ENCODE measurements at places on chromosomes 4 and X.
A peak's percentile ranks its signal among the peaks of the same experiment; 100 is the strongest.

DNA sequence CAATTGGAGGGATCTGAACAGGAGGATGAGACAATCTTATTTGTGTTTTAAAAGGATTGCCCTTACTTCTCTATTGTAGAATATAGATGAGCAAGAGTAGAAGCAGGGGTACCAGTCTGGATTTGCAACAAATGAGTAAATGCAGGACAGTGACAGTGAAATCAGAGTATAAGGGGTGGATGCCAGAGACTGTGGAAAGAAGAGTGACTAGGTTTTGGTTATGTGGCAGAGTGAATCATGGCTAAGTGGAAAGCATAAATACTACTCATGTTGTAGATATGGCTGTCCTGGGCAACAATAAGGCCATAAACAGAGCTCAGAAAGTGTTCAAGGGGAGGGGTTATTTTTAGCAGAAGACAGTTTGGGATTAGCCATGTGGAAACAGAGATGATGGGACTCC, 6.0 kb upstream of the VSIG4 start:
- no peak for DNase-seq

- DNase-seq: no peak
Measured at GRCh38 chrX:118315529-118315928, 30.4 kb upstream of the WDR44 start.

- no peak for DNase-seq
Measured at GRCh38 chr4:156038772-156039171, 85.1 kb upstream of the CTSO start.

- peak; percentile 67 for DNase-seq
Measured at GRCh38 chrX:50988649-50989048, 78.1 kb downstream of the BMP15 start.

- DNase-seq: peak; percentile 2
Measured at GRCh38 chr4:60683357-60683756, 516.8 kb upstream of the ADGRL3 start.

GRCh38 chrX:41127477-41128192, 42.4 kb downstream of the USP9X start:
- DNase-seq: no peak

DNA sequence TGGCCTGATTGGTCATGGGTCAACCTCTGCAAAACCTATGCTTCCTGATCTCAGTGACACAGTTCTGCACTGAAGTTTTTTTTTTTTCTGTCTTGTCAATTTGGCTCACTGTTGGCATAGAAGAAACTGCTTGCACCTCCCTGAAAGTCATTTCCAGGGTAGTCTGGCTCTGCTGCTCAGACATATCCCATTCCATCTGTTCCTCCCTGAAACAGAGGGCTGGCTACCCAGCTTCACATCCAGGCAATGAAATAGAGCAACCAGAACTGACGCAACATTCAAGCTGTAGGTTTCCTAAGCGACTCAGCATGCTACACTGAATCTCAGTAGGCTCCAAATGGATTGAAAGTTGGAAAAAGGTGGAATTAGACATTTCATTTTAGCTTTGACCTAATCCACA, 176.8 kb upstream of the MBNL3 start:
- DNase-seq: no peak

DNA sequence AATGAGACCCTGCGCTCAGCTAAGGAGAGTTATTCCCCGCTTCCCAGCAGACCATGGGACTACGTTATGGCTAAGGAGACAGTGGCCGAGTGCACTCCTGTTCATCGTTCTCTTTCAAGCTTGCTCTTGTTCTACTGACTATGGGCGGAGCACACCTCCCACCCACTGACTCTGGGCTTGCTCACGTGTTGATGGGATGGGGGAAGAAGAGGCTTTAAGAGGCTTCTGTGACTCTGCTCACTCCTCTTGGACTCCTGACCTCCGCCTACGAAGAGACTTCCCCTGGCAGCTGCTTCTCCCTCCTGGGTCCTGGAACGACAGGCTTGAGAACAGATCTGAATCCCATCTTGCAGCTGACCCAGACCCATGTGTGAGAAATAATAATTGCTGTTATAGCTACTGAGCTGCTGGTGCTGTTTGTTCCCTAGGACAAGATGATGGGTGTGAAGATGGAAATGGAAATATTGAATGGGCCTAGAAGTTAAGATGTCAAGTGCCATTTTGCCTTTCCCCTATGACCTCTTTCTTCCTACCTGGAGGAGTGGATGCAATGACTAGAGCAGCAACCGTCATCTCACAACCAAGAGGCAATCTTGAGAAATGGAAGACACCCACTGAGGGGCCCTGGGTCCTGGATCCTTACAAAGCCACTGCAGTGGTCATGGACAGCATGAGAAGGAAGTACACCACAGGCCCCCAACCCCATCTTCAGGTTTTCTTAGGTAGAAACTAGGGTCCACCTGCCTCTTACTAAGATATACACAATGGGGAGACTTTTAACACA, 38.7 kb upstream of the IRAK1 start:
- DNase-seq: no peak

DNA sequence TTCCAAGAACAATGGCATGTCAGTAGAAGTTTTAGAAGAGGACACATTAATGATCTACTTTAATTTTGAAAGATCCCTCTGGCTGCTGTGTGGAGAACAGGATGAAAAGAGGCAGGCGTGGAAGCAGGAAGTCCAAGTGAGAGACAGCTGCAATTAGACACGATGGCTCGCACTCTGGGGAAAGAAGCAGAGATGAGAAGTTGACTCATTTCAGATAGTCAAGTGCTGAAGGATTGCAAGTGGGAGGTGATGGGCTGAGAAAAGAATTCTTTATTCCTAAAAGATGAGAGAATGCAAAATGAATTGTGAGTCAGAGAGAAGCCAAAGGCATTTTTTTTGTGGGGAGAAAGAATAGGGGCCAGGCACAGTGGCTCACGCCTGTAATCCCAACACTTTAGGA, 16.5 kb downstream of the RXFP1 start:
- DNase-seq: no peak

- DNase-seq: peak; percentile 94
Measured at GRCh38 chrX:71068044-71068918, at the start of gene SNX12. Gene SNX12, minus strand, starts transcription at chrX:71068334. Its CDS starts 28 bp downstream, at chrX:71068306.

DNA sequence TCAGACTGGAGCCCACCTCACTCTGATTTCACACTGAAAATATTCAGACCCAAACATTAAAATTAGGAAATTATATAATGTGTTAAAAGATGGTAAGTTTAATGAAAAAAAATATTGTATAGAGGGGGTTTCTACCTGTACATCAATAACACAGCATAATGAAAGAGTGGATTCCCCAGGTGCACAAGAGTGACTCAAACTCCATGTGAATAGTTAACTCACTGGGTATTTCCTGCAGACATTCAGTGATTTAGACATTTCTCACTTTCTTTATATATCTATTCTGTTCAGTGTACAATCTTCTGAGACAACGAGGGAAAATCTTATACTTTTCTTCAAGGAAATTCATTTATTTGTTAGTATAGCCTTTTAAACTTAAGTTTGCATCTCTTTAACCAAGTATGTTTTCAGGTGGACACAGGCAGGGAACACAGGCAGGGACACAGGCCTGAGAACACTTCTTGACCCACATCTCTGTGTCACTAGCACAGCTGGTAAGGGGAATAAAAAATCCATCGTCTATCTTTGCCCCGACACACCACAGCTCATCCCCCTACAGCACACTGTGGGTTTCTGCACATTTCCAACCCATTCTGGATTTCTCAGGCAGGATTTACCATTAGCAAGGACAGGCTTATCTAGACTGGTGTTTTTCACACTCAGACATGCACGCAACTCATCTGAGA, 525.5 kb upstream of the BOD1L1 start:
- no peak for DNase-seq

GRCh38 chrX:84182516-84182915, 5.5 kb downstream of the RPS6KA6 start:
- no peak for DNase-seq

Measured in eye (tissue), 1 donor.